Left ventricle myocardium superior (tissue), 1 donor: ENCODE measurements at places on chromosomes 4 and X.

DNA sequence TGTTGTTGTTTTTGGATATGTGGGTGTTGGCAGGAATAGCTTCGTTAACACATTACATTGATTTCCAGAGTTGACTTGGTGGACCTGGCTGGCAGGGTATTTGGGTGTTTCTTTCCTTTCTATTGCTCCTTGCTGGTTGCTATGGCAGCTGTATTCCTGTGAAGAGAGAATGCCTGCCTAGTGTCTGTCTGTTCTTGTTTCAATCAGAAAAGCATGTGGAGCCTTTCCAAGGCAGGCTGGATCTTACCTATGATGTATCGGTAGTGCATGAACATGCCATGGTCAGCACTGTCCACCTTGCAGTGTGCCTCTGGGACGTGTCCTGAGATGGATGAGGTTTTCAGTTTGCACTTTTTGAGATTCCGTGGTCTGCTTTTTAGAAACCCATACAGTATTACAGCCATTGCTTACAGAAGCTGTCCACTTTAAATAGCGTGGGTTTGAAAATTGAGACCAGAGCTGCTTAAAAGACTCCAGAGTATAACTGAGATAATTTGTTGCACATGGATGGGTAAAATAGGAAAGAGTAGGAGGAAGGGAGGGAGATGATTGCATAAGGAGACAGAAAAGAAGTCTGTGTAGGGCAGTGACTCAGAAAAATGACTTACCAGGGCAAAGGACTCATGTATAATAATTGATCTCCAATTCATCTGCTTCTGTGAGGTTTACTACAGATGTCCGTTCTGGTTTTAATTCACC lies 20.0 kb upstream of the AADAT start:
- no peak for DNase-seq

DNA sequence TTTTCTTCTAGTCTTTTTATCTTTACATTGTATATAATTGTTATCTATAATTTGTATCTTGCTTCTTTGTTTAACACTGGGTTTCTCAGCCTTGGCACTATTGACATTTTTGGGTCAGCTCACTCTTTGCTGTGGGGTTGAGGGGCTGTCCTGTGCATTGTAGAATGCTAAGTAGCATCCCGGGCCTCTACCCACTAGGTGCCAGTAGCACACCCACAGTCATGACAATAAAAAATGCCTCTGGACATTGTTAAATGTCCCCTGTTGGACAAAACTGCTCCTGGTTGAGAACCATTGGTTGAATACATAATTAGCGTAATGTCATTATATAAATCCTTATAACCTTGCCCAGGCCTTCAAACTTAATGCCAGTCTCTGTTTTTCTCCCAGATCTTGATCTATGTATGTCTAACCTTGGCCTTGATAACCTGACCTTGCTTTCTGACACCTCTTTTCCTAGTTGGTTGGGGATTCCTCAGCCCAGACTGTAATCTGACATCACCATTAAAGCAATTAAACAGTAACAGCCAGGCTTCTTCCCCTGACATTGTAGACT lies 46.1 kb downstream of the DCX start:
- no peak for DNase-seq

GRCh38 chrX:17355976-17356375 lies 19.0 kb upstream of the NHS start:
- DNase-seq = no peak

DNA sequence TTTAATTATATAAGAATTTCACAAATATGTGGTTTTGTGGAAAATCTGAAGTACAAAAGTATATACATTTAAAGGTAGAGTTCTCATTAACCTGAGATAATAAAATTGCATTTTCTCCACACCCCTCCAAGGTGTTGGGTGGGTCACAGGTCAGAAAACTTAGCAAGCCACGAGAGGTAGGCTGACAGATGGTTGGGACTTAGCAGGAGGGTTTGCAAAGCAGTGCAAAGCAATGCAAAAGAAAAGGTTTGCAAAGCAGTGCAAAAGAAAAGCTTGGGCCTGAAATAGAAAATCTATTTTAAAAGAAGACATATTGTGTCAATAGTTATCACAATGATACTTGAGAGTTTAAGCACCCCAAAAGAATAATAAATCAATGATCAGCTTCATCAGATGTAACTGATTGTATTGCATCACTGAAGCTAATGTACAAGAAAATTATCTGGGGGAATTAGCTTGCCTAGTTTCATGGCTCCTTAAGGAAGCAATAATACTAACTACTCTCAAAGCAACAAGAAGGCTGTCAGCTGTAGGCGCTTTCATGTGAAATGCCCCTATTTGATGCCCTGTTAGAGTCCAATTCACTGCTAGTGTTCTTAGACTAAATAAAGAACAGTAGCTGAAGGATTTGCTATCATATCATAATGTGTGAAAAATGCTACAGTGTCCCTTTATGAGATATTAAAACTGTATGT lies 319.5 kb downstream of the KCNIP4 start:
- no peak for DNase-seq

GRCh38 chr4:174177536-174177935 lies 105.9 kb downstream of the FBXO8 start:
- no peak for DNase-seq
